ENCODE measurements at places on chromosomes 11 and 22.

DNA sequence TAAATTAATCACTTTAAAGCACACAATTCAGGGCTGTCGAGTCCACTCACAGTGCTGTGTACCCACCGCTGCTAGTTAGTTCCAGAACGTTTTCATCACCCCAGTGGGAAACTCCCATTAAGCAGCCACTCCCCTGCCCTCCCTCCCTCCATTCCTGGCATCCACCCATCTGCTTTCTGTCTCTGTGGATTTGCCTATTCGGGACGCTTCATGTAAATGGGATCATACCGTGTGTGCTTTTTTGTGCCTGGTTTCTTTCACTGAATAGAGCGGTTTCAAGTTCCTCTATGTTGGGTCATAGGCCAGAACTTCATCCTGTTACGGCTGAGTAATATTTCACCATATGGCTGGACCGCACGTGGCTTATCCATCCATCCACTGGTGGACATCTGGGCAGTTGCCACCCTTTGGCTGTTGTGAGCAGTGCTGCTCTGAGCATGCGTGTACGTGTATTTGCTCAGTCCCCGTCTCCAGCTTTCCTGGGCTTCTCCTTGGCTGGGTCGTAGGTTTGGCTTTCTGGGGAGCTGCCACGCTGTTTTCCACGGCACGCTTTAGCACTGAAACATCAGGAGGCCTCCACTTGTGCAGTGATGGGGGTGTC is 30.1 kb downstream of the ARHGAP8 start:
- no peak for DNase-seq

- DNase-seq = no peak
Observed at GRCh38 chr11:6440906-6441358, at the start of gene HPX. Gene HPX, minus strand, starts transcription at chr11:6440987. Its CDS starts 24 bp downstream, at chr11:6440963.

- no peak for DNase-seq
Observed at GRCh38 chr11:104704146-104704830, 194.0 kb downstream of the CASP12 start.

- no peak for DNase-seq
Observed at GRCh38 chr11:128728767-128729587, 35.1 kb downstream of the FLI1 start.

- no peak for DNase-seq
Observed at GRCh38 chr22:38921120-38921519, 36.3 kb upstream of the APOBEC3A start.

- no peak for DNase-seq
Observed at GRCh38 chr11:69312453-69313404, 18.8 kb downstream of the MYEOV start.

DNA sequence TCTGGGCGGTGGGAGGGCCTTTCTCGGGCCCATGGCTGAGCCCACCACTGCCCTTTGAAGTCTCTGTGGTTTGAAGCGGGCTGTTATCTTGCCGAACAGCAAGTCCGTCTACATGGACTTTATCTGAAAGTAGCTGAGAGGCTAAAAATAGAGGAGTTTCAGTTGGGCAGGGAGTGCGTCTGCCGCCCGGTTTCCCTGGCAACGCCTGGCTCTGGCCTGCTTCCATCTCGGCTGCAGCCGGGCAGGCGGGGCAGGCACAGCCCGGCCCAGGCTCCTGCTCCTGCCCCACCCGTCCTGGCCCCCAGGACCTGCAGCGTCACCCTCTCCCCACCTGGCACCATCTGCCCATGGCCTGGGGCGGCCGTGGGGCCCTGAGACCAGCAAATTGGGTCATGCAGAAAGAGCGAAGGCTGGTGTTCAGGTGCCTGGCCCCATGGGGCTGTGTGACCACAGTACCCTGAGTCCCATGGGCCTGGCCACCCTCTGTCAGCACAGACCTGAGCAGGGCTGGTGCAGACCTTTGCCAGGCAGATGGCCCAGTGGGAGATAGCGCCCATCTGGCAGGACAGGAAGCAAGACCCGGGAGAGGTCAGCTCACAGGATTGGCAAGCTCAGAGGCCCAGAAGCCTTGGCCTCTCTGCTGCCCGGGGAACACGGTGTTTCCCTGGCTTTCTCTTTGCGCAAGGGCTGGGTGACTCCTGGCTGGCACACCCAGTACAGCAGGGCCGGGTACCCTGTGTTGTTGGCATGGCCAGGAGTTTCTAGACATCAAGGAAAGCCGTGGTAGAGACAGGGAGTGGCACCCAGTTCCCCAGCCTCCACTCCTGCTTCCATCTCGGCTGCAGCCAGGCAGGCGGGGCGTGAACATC is 79.1 kb upstream of the KCNQ1OT1 start:
- DNase-seq = peak; percentile 80

DNA sequence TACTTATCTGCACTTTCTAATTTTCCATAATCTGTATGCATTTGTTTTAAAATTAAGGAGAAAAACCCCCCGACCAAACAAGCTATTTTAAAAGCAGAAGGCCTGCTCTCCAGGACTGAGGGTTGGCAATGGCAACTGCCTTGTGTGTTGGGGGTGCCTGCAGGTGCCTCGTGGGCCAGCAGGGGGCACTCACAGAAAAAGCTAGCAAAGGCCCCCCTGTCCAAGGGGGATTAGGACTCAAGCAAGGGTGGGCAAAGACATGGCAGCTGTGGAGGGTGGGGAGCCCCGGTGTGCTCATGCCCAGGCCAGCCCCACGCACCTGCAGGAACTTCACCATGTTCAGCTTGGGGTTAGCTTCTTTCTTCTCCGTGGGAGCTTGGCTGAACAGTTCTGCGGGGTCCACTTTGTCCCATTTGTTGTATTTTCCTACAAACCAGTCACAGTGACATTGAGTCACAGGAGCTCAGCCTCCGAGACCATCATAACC is 10.3 kb downstream of the TOP3B start:
- peak; percentile 63 for DNase-seq

DNA sequence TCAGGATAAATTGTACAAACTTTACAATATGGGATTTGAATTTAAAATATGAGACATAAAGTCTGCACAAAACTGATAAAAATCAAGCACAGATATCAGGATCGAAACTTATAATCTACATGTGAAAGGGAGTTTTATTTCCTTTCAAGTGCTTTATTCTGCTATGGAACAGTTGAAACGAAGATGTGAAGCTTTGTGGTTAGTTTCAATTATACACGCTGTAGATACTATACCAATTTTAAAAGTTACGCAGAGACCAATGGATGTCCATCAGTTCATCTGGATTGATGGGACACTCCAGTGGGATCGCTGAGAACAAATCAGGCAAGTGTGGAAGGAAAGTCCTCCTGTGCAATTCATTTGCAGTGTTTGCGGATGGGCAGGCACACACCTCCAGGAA is 34.5 kb upstream of the CAT start:
- no peak for DNase-seq

DNA sequence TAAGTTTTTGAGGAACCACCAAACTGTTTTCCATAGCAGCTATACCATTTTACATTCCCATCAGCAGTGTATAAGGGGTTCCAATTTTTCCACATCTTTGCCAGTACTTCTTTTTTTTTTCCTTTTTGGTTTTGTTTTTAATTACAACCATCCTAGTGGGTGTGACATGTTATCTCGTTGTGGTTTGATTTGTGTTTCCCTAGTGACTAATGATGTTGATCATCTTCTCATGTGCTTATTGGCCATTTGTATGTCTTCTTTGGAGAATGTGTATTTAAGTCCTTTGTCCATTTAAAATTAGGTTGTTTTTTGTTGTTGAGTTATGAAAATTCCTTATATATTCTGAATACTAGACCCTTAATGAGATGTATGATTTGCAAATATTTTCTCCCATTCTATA is 59.3 kb downstream of the STIM1 start:
- DNase-seq = no peak

DNA sequence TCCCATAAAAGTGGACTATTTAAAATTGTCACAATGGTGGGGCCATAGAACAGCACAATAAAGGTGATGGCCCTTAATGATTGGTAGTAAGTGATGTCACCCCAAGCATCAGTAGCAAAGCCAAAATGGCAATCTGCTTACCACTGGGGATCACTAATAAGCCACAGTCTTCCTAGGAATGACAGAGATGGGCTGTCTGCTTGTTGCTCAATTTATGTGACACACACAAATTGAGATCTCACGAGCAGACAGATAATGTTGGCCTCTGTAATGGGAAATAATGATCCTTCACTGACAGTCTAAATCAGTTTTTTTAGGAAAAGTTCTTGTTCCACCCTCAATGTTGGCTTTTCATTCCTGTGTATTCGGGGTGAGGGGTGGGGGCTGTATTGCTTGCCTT is 515.1 kb downstream of the BRD1 start:
- DNase-seq = no peak

DNA sequence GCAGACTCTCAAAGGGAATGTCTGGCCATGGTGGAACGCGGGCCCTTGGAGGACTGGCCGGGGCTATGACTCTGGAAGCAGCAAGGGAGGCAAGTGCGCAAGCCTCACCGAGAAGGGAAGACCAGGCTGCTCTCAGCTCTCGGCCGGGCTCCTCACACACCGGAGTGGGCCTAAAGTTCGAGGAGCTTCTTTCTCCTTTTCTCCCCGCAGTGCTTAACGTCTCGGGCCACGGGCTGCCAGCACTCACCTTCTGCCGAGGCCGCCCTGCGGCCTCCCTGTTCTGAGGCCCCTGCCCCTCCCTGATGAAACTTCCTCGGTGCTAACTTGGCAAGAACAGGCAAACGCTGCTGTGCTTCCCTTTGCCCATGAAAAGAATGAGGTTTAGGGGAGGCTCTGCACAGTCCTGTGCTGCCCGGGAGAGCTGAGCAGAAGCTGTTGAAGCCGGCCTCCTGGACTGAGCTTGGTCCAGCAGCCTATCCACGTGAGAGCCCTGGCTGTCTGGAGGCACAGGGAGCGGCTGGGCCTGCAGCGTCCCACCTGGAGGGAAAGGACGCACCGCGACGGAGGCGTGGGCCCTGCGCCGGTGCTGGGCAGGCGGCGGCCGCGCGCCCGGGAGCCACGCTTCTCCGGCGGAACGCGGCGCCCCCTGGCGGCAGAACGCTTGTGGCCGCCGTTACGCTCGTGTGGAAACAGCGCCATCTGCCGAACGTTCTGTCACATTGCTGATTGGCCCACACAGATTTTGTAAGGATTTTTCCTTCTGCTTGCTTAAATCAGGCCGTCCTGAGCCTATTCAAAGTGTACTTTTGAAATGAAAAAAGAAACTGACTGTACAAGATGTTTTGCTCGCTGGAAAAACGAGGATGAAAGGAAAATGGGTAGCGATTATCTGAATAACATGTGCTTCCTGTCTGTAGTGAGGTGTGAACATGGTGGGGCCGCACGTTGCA is 65.0 kb upstream of the TMEM45B start:
- DNase-seq = peak; percentile 80

GRCh38 chr22:35910003-35910769 is 118.4 kb downstream of the RBFOX2 start:
- DNase-seq = no peak

DNA sequence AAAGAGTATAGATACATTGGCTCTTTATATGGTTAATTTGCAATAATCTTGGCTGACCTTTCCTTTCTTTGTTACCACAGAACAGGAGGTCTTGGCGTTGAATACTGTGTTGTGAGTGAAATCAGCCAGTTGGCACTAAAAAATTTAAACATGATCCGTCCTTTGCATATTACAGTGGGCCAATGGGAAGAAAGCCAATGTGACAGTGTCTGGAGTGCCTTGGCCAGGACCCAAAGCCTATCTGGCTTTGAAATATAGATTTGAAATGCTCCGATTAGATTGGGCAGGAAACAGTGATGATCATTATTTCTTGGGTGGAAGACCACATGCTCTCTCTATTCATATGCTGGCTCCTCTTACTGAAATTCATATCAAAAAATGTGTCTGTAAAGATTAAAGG is 339.6 kb upstream of the ANO3 start:
- DNase-seq = no peak

DNA sequence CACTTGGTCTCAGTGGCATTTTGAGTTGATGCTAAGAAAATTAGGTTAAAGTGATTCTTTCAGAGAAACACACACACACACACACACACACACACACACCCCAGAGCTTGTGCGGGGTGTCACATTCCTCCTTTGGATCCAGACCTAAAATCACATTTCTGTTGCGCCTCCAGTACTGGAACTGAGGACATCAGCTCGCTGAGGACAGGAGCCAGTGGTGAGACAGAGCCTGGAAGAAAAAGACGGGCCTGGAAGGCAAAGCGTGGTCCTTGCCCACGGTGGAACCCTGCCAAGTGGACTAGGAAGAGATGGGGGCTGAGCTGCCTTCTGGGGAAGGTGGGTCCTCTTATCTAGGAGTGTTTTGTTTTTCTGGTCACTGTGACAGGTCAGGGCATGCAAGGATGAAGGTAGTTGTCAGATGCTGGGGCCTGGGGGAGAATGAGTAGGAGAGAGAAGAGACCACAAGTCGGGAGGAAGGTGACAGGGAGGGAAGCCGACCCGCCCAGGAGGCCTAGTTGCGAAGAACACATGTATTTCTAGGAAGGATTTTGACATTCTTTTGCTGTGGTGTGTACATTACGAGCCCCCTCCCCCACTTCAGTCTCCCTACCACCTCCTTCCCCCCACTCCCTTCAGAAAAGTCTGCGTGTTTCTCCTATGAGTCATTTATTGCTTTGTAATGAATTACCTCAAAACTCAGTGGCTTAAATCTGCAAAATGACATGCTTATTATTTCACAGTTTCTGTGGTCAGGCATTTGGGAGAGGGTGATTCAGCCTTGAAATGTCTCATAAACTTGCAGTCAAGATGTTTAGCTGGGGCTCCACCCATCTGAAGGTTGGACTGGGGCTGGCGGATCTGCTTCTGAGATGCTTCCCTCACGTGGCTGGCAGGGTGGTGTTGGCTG is 4.8 kb upstream of the ELFN2 start:
- peak; percentile 23 for DNase-seq
